ENCODE measurements at places on chromosomes 2 and 18. TPM values are rescaled to one million over a fixed set of nuclear protein-coding genes. Genes with fewer than 3 reads are reported as not detected.

The CCDC150 gene
- 2.7 TPM for total RNA-seq

The RAPGEF4 gene
- total RNA-seq, result 9.3 TPM

The LYG2 gene
- total RNA-seq, result not detected

The MC4R gene
- not detected for total RNA-seq

The PID1 gene
- total RNA-seq, result 57.6 TPM

The DSEL gene
- total RNA-seq, result 20.7 TPM

The SCYGR3 gene
- total RNA-seq, result not detected

The XIRP2 gene
- total RNA-seq, result not detected

The C2orf78 gene
- not detected for total RNA-seq

The KRTCAP3 gene
- not detected for total RNA-seq

The CHRND gene
- not detected for total RNA-seq

The SCTR gene
- not detected for total RNA-seq

The HOXD8 gene
- 24.5 TPM for total RNA-seq

The HDLBP gene
- 572 TPM for total RNA-seq

The KIF5C gene
- total RNA-seq, result 4.6 TPM

The CCDC121 gene
- 5.5 TPM for total RNA-seq

All from subcutaneous adipose tissue (tissue), 4 donors.